ENCODE measurements at places on chromosomes 5 and 9.

- no peak for DNase-seq
Measured at GRCh38 chr9:106875529-106875928, 12.6 kb downstream of the ZNF462 start.

DNA sequence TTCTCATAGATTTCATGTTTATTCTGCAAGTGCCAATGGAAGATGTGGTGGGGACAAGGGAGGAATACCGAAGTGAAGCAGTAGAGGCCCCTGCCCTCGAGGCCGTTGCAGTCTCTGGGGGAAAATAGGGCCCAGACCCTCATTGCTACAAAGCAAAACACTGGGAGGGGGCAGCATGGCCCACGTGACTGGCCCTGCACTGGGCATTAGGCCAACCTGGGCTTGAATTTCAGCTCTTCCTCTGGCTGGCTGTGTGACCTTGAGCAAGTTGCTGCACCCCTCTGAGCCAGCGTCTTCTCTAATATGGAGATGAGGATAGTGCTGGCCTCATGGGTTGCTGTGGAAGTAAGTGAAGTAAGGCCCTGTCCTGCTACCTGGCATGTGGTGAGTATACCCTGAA, 709 bp upstream of the SYNPO start:
- DNase-seq = no peak

DNA sequence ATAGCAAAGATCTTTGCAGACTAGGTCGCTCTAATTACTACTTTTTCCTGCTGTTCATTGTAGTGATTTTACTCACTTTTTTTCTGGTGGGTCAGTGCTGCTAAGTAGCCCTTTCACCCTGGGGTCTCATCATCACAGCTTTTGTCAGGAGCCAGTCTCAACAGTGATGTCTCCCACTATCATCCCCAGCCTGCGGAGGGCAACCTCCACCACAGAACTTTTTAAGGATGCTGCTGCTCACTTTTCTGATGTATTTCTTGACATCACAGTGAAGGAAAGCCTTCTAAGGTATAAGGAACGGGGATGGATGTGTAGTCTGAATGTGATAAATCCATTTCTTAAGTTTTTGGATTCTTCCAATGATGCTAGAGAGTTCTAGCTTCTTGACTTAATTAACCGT, 242.5 kb upstream of the RIOK2 start:
- no peak for DNase-seq

DNA sequence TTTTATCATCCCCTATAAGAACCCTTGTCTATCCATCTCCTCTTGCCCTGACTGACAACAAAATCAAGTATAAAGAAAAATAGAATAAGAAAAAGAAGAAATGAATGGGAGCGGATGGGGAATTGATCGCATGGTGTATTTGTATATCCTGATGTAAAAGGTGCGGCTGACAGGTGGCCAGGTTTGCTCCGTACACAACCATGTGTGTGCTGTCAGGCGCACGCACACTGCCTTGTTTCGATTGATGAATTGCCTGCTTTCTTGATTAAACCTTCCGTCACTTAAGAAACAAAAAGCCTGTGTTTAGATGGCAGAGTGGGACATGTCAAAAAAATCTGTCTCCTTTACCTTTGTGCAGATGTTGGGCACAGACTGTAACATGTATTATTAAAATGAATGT, 102.6 kb downstream of the MVB12B start:
- DNase-seq = no peak

GRCh38 chr5:39137819-39138451, 63.7 kb upstream of the RICTOR start:
- DNase-seq = no peak

GRCh38 chr9:19409401-19410194, 789 bp downstream of the ACER2 start:
- DNase-seq = no peak

DNA sequence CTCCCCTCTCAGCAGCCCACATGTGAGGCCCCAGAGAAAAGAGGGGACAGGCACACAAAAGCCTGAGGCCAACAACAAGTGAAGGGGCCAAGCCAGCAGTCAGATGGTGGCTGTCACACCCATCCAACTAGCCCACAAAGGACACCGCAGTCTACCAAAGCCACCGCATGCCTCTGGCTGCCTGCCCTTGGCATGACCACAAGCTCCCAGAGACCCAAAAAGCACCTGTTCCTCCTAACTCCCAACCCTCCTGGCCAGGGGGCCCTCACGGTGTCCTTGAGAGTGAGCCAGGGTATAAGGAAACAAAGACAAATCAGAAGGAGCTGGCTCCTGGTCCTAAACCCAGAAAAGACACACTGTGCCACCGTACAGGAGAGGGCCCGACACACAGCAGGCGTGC, 77.8 kb upstream of the LRRTM2 start:
- no peak for DNase-seq

DNA sequence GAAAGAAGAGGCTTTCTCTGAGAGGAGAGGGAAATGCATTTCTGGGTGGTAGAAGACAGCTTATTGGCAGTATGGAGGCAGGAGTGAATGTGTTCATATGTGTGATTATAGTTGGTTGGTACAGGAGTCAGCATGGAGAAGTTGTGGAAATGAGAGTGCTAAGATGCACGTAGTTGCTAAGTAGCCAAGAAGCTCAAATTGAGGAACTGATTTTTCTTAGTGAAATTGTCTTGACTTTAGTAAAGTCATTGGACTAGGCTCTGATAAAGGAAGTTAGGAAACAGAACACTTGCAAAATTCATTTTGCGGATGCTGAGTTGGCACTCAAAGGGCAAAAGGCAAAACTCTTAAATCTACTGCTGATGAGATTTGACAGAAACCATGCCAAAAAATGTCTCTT, 158.9 kb upstream of the VCAN start:
- DNase-seq = no peak

- no peak for DNase-seq
Measured at GRCh38 chr5:105828821-105829220, 1841.9 kb downstream of the EFNA5 start.
